SW 1271 (cell line): ENCODE measurements at places on chromosomes 5 and 9.
A peak's percentile ranks its signal among the peaks of the same experiment; 100 is the strongest.

DNA sequence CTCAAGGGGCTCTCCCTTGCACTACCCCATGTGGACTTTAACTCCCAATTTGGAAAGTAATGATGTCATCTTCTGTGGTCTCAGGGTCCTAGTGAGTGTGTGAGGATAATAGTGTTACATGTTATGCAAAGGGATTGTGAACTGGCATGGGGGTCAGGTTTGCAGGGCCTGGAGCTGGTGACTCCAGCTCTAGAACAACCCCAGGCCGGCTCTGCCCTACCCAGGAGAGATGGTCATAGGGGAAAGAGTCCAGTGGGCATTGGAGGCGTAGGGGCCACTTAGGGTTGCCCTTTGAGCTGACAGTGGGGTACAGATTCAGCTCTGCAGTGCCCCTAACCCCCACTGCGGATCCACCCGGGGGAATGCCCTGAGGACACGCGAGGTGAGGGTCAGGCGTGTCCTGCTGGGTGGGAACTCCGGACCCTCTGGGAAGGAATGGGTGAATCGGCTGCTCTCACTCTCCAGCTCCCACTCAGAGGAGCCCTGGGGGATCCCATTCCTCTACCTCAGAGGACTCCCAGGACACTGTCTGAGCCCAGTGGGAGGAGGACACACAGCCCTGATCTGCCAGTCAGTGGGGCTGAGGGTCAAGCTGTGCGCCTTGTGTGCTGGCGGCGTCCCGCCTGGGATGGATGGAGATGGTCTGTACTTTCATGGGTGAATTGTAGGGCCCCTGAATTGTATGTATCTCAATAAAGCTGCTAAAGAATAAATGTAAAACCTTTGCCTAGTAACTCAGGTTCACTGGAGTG is 2.5 kb upstream of the NKD2 start:
- DNase-seq, result no peak

DNA sequence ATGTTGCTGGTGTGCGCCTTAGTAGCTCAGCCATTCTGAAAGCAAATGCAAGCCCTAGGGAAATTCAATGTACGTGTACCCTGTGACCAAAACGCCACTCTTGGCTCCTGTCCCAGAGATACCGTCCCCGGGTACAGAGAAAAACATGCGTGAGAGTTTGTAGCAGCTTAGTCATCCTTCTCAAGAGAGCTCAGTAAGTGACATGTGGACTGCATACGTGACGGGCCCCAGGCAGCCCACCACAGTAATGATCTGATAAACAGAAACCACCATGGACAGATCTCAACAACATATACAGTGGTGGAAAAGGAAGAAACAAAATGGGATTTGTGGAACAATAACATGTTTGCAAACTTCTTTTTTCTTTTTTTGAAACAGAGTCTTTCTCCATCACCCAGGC is 45.1 kb downstream of the S1PR3 start:
- no peak for DNase-seq

GRCh38 chr5:169097374-169098326 is 203.3 kb downstream of the SLIT3 start:
- DNase-seq, result no peak

DNA sequence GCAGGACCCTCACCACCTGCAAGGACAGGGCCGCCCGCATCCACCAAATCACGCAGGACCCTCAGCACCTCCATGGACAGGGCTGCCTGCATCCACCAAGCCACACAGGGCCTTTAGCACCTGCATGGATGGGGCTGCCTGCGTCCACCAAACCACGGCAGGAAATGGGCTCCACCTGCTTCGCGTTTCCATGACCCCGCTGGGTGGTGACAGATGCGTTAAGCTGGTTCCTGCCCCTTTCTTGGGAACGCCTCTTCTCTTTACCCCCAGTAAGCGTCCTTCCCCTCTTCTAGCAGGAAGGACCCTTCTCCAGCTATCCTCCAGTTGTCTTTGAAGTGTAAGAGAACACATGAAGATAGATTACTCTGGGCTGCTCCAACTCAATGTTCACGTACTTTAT is 13.5 kb downstream of the FBP1 start:
- no peak for DNase-seq

DNA sequence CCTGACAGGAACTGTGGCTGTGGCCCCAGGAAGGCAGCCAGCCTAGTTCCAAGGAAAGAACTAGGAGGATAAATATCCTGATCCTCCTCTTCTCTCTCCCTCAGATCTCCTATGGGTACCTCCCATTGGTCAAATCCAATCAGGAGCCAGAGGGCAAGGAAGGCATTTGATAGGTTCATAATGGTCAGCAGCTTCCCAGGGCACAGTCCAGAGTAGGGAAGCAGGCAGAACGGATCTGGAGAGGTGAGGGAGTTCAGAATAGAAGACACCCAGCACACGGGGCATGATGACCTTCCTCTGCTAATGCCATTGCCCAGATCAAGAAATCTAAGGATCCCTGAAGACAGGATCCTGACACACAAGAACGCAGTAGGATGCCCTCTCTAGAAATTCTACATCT is 8.6 kb downstream of the ABLIM3 start:
- DNase-seq, result no peak

DNA sequence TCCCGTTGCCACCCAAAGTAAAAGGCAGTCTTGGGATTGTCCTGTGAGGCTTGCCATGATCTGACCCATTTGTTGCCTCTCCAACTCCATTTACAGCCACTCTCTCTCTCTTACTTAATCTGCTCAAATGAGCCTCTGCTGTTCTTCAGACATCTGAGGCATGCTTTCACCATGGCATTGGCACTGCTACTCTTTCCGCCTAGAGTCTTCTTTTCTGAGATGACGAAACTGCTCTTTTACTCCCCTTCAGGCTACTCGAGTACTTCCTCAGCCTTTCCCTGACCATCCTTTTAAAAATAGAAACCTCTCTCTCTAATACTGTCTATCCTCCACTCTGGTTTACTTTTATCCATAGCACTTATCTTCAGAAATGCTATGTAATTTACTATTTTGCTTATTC is 9.0 kb downstream of the FOCAD start:
- no peak for DNase-seq

DNA sequence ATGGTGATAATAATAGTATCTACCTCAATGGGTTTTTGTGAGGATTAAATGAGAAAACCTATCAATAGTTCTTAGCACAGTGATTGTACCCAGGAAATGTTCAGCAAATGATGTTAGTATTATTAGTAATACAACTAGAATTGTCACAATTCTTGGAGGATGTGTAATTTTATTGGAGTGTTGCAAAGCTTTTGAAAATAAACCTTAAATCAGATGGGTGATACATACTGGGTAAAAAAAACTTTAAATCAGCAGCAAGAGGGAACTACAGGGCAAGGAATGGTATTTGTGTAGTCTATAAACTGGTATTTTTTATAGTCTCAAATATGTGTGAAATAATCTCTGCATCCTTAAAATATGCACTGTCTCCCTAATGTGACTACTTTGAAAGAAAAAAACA is 371.6 kb downstream of the PIK3R1 start:
- no peak for DNase-seq

- DNase-seq, result no peak
These were observed 395.8 kb upstream of the ADAMTSL1 start for GRCh38 chr9:18077941-18078678.

- DNase-seq, result no peak
These were observed 73.3 kb upstream of the PHF24 start for GRCh38 chr9:34884747-34885189.

- no peak for DNase-seq
These were observed 61.9 kb upstream of the IGFBPL1 start for GRCh38 chr9:38486056-38486615.

DNA sequence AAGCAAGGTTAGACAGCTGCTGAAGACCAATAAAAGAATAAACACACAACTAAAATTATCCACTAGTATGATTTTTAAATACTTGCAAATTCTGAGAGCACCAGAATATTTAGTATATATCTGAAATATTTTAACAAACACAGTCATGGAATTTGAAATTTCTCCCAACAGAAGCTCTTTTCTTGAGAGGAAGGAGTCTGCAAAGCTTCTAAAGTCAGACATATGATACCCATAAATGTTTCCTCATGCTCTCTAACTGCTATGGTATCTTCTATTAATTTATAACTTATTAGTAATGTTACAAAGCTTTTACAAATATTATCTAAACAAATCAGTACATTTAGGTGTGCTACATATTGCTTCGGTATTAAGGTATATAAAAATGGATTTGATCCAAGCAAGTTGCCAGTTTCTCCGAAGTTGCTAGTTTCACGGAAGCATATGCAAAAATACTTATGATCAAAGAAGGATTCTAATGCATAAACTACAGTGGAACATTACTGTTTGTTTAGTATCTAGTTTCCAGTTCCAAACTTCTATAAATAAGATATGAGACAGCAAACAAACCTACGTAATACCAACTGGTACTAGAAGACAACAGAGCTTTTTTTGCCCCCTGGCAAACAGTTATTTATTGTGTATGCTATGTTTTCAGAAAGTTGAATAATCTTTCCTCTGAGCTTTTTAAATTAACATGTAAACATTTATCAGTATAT is 22.0 kb downstream of the FNIP1 start:
- DNase-seq, result no peak

DNA sequence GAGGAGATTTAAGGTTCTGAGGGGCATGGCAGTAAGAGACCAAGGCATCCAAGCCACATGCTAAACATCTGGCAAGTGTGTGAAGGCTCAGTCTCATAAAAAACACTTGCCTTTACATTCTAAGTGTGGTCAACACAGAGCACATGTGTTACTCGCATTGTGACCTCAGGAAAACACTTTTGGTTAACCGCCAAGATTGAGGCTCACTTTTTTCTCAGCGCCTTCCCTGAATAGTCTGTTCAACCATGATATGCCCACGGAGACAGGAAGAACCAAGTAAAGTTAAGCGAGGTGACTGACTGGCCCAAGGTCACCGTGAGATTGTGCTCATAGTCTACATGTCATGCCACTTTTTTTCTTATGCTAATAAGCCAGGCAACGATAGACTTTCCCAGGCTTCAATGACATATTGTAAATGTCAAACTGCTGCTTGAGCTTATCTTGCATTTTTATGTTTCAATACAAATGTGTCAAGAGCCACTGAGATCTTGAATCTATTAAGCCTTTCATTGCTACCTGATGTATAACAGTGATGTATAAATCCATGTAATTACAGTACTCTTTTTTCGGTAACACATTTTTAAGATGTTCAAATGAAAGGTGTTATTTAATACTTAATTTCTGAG is 21.1 kb upstream of the IL9 start:
- no peak for DNase-seq

DNA sequence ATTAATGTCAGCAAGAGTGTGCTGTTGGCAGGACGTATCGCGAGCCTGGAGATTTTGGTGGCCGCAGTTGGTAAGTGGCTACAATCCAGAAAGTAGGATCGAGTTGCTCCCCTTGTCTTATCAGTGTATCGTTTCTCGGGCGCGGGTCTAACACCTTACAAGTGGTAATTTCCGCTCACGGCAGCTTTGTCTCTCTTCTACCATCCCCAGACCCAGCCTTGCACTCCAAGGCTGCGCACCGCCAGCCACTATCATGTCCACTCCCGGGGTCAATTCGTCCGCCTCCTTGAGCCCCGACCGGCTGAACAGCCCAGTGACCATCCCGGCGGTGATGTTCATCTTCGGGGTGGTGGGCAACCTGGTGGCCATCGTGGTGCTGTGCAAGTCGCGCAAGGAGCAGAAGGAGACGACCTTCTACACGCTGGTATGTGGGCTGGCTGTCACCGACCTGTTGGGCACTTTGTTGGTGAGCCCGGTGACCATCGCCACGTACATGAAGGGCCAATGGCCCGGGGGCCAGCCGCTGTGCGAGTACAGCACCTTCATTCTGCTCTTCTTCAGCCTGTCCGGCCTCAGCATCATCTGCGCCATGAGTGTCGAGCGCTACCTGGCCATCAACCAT is 1.1 kb downstream of the PTGER4 start:
- no peak for DNase-seq

DNA sequence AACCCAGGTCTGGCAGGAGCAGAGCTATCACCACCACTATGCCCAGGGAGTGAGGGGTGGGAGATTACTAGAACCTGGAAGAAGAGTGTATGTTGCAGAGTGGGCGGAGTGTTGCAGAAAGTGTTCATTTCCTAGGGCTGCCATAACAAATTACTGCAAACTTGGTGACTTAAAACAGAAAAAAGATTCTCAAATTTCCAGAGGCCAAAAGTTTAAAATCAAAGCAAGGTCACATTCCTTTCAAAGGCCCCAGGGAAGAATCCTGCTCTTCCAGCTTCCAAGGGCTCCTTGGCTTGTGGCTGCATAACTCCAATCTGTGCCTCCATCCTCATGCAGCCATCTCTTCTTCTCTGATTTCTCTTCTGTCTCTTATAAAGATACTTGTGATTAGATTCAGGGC is 30.6 kb upstream of the SPINK4 start:
- DNase-seq, result no peak

DNA sequence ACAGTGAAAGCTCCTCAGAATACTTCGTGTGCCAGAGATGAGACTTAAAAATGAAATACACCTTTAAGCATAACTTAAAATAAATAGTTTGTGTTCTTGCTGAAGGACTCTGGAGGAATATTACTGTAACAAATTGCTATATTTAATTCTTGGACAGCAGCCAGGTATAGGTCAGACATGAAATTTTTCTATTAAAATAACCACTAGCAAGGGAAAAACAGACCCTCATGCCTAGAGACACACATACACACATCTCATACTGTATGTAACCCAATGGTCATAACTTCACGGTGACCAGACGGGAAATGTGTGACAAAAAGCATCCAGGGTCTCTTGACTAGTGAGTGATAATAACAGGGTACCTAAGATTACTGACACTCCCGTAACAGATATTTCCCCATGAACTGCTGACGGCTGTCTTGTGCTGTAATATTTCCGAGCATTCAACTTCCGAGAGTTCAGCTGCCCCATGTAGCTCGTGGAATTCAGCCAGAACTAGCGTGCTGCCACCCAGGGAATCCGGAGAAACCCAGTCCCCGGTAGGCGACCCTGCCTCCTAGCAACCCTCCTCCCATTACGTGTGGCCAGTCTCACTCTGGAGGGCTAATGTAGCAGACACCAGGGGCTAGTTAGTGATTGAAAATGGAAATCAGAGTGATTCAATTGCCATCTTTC is 2295.1 kb upstream of the WWC1 start:
- no peak for DNase-seq

- no peak for DNase-seq
These were observed 125.5 kb downstream of the OLFM1 start for GRCh38 chr9:135212961-135213360.

DNA sequence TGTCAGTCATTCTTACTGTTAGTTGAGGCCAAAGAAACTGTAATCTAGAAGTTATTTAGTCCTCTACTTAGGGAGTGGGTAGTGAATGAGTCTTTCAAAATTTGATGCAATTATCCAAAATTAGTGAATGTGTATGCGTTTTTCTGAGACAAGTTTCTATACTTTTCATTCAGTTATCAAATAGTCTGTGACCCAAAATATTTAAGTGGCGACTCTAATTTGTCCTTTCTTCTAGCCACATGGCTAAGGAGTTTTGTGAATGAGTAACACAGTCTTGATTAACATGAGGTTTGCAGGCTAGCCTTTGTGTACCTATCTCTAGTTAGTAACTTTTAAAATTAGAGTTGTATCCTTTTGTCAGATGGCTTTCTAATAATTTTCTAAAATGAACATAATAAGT is 45.6 kb downstream of the COMMD10 start:
- peak; percentile 17 for DNase-seq

DNA sequence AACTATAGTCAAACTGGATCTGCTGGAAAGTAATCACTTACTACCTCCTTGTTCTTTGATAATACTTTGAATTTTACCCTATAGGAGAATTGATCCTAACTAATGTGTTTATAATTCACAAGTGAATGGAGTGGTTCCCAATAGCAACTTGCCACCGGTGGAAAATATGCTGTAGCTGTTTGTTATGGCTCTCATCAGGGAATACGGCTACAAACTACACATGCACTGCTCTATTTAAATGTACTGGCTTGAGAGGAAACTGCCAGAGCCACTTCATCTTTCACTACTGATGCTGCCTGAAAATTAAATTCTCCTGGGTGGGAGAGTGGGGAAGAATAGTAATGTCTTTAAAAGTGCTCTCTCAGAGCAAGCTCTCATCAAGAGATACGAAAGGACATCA is 448.5 kb upstream of the GRAMD2B start:
- DNase-seq, result no peak
